EH (cell line): ENCODE measurements at places on chromosomes 1 and 21.

GRCh38 chr1:204979891-204980649 lies 62.9 kb upstream of the CNTN2 start:
- DNase-seq: no peak

GRCh38 chr1:65378247-65378946 lies 42.1 kb upstream of the LEPR start:
- no peak for DNase-seq

- DNase-seq: no peak
Observed at GRCh38 chr1:234396871-234397270, 23.6 kb downstream of the COA6 start.

DNA sequence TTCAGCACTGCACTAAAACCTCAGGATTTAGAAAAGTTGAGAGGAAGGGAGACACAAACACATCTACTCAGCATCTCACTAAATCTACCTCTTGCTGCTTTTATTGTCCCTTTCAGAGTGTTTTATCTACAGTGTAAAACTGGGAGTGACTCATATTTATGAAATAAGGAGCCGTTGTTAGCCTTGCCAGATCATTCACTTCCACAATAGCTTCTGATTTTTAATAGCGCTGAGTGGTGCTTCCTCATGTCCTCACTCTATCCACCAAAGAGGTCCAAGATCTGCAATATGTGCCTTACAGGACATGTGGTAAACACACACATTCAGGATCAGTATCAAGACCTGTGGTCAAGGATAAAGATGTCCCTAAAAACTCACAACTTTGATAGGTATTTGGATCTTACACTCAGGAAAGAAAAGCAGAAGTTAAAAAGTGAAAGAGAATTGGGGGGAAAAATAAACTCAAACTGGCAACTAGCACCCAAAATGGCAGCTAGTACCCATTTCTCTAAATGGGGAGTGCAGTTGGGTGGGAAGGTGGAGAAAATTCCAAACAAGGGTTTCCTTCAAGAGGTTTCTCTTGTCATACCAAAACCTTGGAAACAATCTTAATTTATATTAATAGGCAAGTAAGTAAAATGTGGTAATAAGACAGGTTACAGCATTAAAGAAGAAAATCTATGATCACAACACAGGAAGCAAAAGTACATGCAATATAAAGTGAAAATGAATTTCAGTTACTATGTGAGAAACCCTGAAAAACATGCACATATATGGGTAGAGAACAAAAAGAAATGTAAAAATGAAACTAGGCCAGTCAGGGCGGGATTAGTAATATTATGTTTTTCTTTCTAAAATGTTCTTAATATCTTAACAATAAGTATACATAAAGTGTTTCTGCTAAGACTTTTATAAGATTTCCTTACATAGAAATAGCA lies 15.9 kb downstream of the DUSP10 start:
- DNase-seq: peak; percentile 53
